ENCODE measurements at places on chromosomes 7 and 10.

- H3K4me3 ChIP-seq: no peak overlapping the region
- H3K27me3 ChIP-seq: no peaks in the 10 kb centered on the region
- H3K36me3 ChIP-seq: no peaks in the 10 kb centered on the region
- no peak for DNase-seq
Observed at GRCh38 chr10:120085096-120085796, 192.7 kb downstream of the SEC23IP start.

GRCh38 chr7:110808361-110808760 lies 282.6 kb upstream of the LRRN3 start:
- no peak for DNase-seq
- no peaks in the 10 kb centered on the region for H3K4me1 ChIP-seq
- no peaks in the 10 kb centered on the region for H3K27me3 ChIP-seq

- H3K4me1 ChIP-seq: no peaks in the 10 kb centered on the region
- no peak for DNase-seq
Observed at GRCh38 chr10:5076615-5077014, 17.6 kb upstream of the AKR1C3 start.

GRCh38 chr7:2116989-2117591 lies 115.7 kb downstream of the MAD1L1 start:
- no peak for DNase-seq
- peaks cover 82% of the 10 kb centered on the region for H3K4me1 ChIP-seq
- H3K27me3 ChIP-seq: no peaks in the 10 kb centered on the region
- peaks cover 15% of the 10 kb centered on the region for H3K36me3 ChIP-seq
- peak overlapping the region; percentile 1 for H3K27ac ChIP-seq

DNA sequence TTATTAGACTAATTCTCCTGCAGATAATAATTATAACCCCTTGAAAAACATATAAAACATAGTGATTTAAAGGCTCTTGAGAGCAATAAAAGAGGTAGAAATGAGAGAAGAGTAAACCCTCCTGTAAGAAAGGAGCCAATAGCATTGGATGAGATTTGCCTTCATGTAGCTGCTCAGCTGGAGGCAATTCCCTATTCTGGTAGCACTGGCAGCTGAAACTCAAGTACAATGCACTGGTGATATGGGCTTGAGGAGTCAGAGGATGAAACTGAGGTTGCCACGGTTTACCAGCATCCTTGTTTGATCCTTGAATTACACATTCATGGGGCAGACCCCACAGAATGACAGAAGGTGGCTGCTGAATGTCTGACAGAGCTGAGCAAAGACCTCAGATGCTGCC lies 76.4 kb downstream of the CTTNBP2 start:
- no peaks in the 10 kb centered on the region for H3K4me1 ChIP-seq
- no peaks in the 10 kb centered on the region for H3K36me3 ChIP-seq
- no peaks in the 10 kb centered on the region for H3K27me3 ChIP-seq
- DNase-seq: no peak
- no peak overlapping the region for H3K27ac ChIP-seq
- no peak overlapping the region for H3K4me3 ChIP-seq

DNA sequence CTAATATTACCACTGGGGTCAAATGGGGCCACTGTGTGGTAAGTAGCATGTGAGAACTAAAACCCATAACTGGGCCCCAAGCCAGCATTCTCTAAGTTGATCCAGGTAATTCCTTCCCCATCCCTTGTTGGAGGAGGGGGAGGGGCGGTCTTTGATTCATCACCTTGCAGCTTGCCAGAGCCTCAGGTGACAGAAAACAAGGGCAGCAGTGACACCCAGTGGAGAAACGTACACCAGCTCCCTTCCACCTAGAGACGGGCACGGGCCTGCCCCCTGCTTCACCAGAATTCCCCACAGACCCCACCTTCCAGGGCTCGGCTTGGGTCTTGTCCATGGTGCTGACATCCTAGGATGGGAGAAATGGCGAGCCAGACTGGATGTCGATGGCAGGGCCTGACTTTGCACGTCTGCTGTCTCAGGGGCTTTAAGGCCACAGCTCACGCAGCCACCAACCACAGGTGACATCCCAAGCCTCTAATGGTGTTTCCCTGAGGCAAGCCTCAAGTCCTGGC lies 102.0 kb downstream of the STRA8 start:
- no peak overlapping the region for H3K4me3 ChIP-seq
- H3K27ac ChIP-seq: no peak overlapping the region
- H3K4me1 ChIP-seq: no peaks in the 10 kb centered on the region
- H3K36me3 ChIP-seq: no peaks in the 10 kb centered on the region
- no peak for DNase-seq

GRCh38 chr7:88111140-88111743 lies 108.6 kb downstream of the SRI start:
- H3K36me3 ChIP-seq: no peaks in the 10 kb centered on the region
- no peak overlapping the region for H3K27ac ChIP-seq
- DNase-seq: no peak
- no peaks in the 10 kb centered on the region for H3K27me3 ChIP-seq

All from spleen (tissue), 13 donors.